ENCODE measurements at places on chromosomes 2 and 18. TPM values are rescaled to one million over a fixed set of nuclear protein-coding genes. Genes with fewer than 3 reads are reported as not detected.

The PROC gene
- total RNA-seq = not detected

The R3HDM1 gene
- total RNA-seq = 7.6 TPM

- H3K4me1 ChIP-seq = no peaks in the 10 kb centered on the region
- H3K4me3 ChIP-seq = no peak overlapping the region
- H3K27me3 ChIP-seq = no peaks in the 10 kb centered on the region
Observed at GRCh38 chr2:20357638-20358389, 7.2 kb upstream of the PUM2 start.

GRCh38 chr2:12202313-12203075, 456.1 kb downstream of the LPIN1 start:
- H3K4me1 ChIP-seq = 0 out of 2 replicates have a peak, but pooled peaks cover 8% of the 10 kb centered on the region
- no peaks in the 10 kb centered on the region for H3K27me3 ChIP-seq
- H3K27ac ChIP-seq = no peak overlapping the region
- H3K36me3 ChIP-seq = no peaks in the 10 kb centered on the region

All from GM23248 (cell line).